ENCODE measurements at places on chromosomes 13 and 19.

GRCh38 chr13:50787316-50788195, 55.9 kb downstream of the DLEU7 start:
- no peak for DNase-seq

DNA sequence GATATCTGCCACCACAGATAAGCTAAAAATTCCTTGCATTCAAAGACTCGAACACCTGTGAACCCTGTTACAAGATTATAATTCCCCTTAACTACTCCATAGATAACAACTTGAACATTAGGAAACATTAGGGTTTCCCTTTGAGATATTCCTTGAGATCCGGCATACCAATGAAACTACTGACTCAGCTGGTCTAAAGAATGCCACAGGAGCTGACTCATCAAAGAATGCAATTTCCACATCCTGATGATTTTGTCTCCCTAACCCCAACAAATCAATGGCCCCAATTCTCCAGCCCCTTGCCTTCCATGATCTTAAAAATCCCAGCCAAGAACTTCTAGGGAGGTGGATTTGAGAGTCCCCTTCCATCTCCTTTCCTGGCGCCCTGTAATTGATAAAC, 35.6 kb upstream of the ZNF599 start:
- DNase-seq = no peak

DNA sequence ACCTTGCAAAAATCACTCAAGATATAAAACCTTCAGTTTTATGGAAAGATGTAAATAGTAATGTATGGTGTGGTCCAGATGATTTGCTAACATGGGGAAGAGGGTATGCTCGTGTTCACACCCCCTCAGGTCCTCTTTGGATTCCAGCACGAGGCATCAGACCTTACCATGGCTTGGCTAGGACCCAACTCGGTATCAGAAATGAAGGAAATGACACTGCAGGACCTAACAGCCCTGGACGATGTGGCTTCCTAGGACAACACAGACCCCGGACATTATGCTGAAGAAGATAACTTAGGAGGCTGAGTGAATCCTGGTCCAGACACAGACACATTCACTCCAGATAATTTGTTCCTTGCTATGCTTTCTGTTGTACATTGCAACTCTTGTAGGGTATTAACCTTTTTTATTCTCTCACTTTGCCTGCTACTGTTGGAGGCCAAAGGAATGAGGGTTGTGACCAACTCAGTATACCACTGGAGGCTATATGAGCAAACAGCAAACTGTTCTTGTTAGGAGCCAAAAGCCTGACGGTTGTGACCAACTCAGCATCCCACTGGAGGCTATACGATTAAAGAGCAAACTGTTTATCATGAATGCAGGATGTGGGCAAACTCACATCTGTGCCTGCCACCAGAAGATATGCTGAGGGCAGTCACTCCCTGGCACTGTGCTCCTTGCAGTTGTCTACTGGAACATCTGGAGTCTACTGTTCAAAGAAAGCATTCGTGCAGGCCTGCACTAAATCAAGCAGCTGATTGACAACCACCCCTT, 121.7 kb downstream of the ZNF429 start:
- no peak for DNase-seq

DNA sequence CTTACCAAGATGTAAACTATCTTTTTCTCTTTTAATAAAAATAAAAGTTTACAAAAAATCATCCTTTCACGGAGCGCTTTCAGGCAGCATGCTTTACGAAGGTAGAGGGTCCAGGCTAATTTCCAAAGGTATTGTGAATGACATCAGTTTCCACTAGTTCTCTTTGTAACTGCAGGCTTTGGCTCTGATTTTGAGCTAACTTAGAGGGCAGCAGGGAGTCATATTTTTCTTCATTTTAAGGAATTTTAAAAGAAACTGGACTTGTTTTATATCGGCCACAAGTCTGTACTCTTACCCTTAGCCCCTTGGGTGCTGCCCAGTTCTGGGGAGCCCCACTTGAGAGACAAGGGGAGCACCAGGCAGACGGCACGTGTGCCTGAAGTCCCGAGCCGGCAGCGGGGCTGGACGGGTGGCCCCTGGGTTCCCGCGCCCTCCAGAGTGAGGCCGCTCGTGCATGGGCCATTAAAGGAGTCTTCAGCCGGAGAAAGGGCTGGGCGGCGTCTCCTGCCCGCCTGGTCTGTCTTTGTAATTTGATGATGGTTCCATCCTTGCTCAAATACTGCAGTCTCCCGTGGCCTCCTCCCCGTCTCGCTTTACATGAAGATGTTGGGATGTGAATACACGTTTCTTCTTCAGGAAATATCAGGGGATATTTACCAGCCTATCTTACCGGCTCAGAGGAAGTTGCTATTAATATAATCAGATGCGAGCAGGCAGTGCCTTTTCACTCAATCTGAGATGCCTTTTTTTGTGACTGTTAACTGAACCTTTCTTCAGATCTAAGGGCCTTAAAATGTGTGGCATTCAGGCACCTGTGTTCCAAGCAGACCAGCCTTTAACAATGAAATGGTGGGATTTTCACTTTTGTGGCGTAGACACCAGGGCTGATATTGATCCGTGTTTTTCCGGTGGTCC, 67.4 kb downstream of the GGACT start:
- DNase-seq = no peak

GRCh38 chr13:25659091-25659795, 287.5 kb downstream of the ATP8A2 start:
- DNase-seq = no peak

DNA sequence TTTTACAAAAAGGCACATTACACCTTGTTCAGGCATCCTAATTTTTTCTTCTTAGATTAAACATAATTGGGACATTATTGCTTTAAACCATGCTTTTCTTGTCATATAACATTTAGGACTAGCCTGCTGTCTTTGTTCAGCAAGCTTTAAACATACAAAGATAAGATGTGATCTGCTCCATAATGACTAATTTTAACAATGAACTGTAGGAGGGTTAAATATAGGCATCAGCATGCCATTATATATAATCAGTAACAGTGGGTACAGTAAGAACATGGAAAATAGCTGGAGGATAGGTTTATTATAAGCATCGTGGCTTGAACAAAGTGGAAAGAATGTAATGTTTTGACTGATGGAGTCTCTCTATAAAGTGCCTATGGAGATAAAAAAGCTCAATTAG, 661.7 kb downstream of the SLITRK6 start:
- no peak for DNase-seq

GRCh38 chr19:7444042-7444441, 44.8 kb downstream of the PEX11G start:
- no peak for DNase-seq

DNA sequence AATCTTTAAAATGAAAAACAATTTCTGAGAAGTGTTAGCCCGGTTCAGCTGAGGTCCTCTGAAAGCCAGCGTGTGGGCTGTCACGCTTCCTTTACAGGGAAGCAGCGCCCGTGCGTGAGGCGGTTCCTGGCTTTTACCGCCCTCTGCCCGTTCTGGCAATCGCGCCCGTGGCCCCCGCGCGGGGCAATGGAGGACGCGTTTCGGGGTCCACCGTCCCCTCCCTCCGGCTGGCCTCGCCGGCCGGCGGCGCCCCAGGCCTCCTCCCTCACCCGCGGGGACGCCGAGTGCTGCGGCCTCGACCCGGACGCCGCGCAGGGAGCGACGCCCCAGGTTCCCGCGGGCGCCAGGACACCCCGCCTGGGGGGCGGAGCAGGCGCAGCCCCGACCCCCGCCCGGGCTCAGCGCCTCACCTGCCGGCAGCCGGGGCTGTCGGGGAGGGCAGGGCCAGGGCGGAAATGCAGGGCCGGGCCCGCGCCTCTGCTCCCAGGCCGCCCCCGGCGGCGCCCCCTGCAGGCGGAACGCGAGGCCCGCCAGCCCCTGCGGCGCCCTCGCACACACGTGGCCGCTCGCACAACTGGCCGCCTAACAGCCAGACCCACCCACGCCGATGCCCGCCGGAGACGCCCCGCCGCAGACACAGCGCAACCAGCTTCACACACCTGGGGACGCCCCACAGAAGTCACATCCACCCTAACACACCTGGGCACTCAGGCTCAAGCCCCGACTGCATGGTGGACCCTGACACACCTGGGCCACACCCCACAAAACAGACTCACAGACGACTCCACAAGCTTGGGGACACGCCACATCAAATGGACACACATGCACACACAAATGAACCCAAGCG, at the start of gene GGACT:
TSS of gene GGACT (minus strand) at position 459 of the 847 bp plus-strand sequence. CDS start 56,198 bp downstream, outside the sequence.
- peak; percentile 75 for DNase-seq

DNA sequence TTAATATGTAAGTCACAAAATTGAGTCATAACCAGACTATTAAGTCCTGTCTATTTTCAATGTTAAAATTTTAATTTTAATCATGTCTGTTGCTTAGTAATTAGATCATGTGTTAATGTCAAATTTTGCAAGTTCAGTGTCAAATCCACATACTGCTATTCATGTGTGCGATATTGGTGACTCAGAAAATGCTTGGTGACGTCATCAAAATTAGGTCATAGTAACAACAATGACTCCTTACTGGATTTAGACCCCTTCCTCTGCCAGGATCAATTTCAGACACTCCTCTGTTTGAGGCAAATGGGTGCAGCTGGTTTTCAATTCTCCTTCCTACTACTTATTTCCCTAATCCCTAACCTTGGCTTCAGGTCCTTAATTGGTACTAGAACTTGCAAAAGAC, 1394.3 kb upstream of the SLC10A2 start:
- DNase-seq = no peak

GRCh38 chr13:47126432-47126831, 229.6 kb upstream of the HTR2A start:
- no peak for DNase-seq

- DNase-seq = no peak
Measured at GRCh38 chr19:12126707-12127106, 13.4 kb downstream of the ZNF20 start.

DNA sequence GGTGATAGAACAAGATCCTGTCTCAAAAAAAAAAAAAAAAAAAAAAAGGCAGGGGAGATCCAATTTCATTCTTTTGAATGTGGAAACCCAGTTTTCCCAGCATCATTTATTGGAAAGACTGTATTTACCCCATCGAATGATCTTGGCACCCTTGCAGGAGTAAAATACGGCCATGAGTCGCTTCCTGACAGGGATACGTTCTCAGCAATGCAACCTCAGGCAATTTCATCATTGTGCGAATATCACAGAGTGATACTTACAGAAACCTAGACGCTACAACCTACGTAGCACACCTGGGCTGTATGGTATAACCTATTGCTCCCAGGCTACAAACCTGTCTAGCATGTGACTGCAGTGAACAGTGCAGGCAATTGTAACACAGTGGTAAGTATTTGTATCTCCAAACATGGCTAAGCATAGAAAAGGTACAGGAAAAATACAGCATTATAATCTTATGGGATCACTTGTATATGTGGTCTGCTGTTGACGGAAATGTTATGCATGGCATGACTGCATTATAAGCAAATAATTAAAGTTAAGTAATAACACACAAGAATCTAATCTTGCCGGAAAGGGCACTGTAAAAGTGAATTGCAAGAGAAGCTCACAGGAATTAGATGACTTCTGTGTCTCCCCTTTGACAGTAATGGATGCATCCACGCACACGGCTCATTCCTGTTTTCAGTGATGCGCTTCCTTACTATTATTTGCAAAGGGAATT, 24.1 kb downstream of the RFX2 start:
- DNase-seq = no peak

DNA sequence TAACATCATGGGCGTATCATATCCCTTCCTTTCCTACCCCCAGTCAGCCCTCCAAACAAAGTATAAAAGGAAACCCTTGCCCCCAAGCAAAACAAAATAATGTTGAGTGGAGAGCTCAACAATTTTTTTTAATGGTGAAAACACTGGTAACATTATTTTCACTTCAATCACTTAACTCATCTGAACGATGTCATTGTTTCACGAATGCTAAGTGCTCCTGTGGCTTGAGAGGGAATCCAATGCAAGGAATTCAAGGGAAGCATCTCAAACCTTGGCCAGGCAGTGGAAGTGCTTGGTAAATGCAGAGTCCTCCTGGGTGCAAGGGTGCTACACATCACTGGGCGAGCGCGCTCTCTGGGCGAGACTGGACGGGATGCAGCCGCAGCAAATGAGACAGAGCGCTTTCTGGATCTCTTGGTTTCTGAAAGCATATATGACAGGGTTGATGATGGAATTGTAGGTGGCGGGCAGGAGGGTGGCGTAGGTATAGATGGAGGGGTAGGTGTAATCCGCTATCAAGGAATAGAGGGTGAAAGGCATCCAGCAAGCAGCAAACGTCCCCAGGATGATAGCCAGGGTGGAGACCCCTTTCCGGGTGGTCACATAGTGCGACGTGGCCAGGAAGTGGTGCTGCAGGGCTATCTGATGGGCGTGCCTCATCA, 2.0 kb downstream of the GPR12 start:
- DNase-seq = no peak

GRCh38 chr19:38383184-38383583, 4.7 kb downstream of the GGN start:
- DNase-seq = no peak

DNA sequence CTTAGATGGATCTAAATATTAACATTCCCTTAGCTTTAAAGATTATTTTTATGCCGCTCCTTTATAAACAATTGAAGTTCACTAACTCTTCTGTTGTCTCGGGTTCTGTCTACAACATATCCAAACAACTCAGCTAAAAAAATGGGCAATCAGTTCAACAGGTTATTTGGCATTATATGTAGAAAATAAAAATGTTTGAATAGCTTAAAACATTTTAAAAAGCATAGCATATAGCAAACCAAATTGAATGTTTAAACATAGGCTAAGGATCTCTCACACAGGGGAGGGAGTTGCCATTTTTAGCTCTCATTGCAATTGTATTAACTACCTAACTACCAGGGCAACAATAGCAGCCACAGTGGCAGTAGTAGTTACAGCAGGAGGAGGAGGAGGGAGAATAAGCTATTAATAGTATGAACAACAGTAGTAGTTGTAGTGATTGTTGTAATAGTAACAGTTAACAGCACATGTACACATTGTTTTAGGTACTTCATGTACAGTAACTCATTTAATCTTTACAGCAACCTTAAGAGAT, 404.2 kb downstream of the KCNRG start:
- no peak for DNase-seq

DNA sequence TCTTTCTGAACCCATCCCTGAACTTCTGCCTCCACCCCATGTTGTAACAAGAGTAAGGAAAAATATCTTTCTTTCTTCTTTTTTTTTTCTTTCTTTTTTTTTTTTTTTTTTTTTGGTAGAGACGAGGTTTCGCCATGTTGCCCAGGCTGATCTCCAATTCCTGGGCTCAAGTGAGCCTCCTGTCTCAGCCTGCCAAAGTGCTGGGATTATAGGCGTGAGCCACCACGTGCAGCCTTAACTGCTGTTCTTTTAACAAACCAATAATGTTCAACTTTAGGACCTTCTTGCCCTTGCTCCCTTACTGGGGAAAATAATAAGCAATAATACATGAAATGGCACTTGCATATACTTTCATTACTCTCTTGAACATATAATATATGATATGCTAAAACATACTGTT, 19.6 kb downstream of the GPR183 start:
- DNase-seq = no peak

- DNase-seq = no peak
Measured at GRCh38 chr13:79141082-79141481, 265.0 kb downstream of the RBM26 start.

GRCh38 chr13:32752311-32752710, 166.1 kb downstream of the PDS5B start:
- DNase-seq = no peak

GRCh38 chr13:83295686-83296085, 586.6 kb downstream of the SLITRK1 start:
- no peak for DNase-seq
